ENCODE measurements at places on chromosomes 6 and 20.

- DNase-seq = no peak
These were observed 71.9 kb upstream of the NHSL1 start for GRCh38 chr6:138571181-138571580.

- no peak for DNase-seq
These were observed 138.0 kb upstream of the RREB1 start for GRCh38 chr6:6969761-6970223.

DNA sequence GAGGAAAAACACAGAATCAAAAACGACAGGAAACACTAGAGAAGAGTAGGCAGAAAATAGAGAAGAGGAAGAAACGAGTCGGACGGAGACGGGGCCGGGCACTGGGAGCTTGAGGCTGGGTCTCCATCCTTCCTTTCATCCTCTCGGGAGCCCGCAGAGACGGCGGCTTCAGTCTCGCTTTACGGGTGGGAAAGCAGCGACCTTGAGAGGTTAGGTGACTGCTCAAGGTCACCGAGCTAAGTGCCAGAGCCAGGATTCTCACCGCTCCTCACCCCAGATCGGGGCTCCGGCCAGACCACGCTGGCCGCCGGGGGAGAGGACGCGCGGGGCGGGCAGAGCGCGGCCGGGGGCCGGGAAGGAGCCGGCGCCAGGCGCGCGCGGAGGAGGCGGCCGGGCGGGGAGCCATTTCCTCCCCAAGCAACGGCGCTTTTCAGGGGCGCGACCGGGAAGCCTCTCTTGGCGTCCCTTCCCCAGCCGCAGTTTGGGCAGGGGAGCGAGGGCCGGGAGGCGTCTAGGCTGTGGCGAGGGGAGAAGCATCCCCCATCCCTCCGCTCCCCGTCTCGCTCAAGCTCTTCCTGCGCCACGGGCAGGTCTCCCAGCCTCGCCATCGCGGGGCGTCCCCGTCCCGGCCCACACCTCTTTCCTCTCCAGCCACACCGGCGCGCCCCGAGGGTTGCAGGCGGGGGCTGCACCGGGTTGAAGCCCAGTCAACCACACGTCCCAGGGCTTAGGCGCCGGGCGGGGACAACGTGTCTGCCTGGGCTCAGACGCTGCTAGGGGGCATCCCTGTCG lies 24.1 kb upstream of the MAP3K7 start:
- DNase-seq = peak; percentile 63

GRCh38 chr6:166617359-166617758 lies 9.7 kb downstream of the RPS6KA2 start:
- no peak for DNase-seq

- DNase-seq = no peak
These were observed 129.0 kb downstream of the SULF2 start for GRCh38 chr20:47656318-47656717.

GRCh38 chr6:25193460-25194171 lies 85.6 kb upstream of the CARMIL1 start:
- peak; percentile 84 for DNase-seq

- no peak for DNase-seq
These were observed 199.2 kb downstream of the UBE3D start for GRCh38 chr6:82866446-82866845.

GRCh38 chr6:113843500-113844073 lies 13.6 kb upstream of the MARCKS start:
- DNase-seq = no peak

- no peak for DNase-seq
These were observed 192.4 kb downstream of the BMP2 start for GRCh38 chr20:6959900-6960312.

- no peak for DNase-seq
These were observed 16.8 kb downstream of the FOXC1 start for GRCh38 chr6:1626481-1626880.

DNA sequence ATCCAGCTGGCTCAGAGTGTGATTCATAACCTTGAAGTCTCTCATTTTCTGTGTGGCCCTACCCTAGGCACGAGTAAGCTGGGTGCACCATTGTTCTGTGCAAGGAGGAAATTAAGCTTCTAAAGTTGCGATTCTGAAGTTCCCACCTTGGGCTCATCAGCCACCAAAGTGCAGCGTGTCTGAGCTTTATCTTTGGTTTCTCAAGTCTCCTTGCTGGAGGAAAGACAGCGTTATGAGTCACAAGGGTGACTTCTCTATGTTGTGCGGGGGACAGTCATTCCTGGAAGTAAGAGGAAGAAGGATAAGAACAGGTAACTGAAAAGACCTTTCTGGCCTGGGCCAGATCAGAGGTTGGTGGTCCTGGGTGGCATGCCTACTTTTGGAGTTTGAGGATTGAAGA lies 16.8 kb downstream of the MRAP2 start:
- no peak for DNase-seq

GRCh38 chr6:142207265-142207877 lies 60.3 kb downstream of the VTA1 start:
- peak; percentile 69 for DNase-seq
